Calu3 (cell line): ENCODE measurements at places on chromosomes 4 and X. TPM values are rescaled to one million over a fixed set of nuclear protein-coding genes. Genes with fewer than 3 reads are reported as not detected.

Gene P2RY8
- total RNA-seq = 0.07 TPM in 1 of 2 replicates, not detected in the other

Gene PCYT1B
- total RNA-seq = 0.07 and 0.09 TPM in 2 replicates

Gene ZNF674
- total RNA-seq = 7.0 and 7.1 TPM in 2 replicates

Gene GNRHR
- total RNA-seq = not detected in 2 replicates

DNA sequence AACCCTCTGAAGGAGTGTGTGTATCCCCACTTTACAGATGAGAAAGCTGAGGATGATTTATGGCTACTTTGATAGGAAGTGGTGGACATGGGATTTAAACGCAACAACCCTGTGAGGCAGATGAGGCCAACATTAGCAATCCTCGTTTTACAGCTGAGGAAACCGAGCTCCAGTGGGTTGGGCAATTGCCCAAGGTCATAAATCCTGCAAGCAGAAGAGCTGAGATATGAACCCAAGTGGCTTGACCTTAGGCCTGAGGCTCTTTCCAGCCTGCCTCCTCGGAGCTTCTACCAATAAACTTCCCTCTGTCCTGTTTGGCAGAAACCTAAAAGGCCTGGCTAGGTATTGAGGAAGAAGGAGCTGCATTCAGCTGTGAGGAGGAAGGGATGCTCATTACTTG lies 185.5 kb upstream of the RBPJ start:
- DNase-seq = no peak

- peak; percentile 19 for DNase-seq
Measured at GRCh38 chr4:17577665-17578481, 875 bp downstream of the LAP3 start.

DNA sequence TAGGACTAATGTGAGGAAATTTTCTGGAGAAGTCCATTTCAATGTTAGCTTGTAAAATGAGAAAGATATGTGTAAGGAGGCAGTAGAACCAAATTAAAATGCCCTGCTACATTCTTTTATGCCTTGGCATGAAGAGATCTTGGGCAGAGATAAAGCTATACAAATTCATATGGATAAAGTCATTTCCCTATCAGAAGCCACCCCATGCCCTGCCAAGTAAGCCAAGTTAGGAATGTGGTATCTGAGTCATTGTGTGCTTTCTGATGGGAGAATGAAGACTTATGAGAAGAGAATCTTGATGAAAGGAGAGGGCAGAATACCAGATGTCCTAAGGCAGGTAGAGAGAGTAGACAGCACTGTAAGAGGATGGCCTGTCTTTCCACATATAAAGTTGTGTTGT lies 83.7 kb downstream of the TEX13A start:
- DNase-seq = no peak

DNA sequence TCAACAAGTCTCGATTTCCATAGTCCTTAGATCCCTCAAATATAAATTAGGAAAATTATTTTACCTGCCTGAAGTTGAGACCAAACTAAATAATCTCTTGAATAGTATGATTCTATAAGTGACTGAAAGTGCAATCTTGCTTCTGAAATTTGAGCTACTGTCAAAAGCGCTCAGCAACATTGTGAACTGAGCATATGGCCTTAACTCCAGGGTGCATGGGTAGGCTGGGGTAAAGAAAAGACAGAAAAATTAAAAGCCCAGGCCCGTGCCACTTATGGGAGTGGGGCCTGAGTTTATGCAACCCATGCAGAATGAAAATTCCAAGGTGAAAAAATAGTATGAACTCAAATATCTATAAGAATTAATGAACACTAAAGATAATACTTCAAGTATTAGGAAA lies 9.8 kb downstream of the PGRMC2 start:
- no peak for DNase-seq

DNA sequence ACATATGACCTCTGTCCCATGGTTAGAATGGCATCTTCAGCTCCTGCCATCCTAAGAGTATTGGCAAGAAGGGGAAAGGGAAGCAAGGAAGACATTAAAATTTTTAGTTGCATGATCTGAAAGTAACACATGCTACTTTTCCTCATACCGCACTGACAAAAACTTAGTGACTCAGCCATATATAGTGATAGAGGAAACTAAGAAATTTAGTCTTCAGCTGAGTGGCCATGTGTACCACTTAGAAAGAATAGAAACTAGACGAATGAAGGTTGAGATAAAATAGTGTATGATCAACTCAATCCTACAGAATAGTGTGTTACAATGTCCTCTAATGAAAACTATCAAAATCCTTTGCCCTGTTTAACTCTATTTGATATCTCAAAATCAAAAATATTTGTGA lies 164.1 kb downstream of the PPP3CA start:
- DNase-seq = no peak

DNA sequence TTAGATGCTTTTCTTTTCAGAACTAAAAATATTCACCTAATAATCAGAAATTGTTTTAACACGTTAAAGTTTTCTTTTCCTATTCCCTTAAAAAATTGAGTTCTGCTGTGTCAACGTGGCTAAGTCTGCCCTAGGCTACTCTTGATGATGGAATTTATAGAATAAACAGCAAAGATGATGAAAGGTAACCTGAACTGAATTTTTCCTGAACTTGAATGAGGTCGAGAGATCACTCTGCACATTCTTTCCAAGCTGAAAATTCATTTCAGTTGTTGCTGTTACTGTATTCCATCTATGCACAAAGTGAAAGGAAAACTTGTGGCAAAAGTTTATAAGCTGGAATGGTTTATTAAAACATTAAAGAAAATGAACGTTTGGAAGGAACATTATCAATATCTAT lies 245.9 kb upstream of the GIMD1 start:
- DNase-seq = no peak

GRCh38 chr4:136829280-136829679 lies 703.0 kb downstream of the PCDH18 start:
- DNase-seq = no peak

- DNase-seq = no peak
Measured at GRCh38 chr4:5211282-5211839, 160.1 kb downstream of the STK32B start.

DNA sequence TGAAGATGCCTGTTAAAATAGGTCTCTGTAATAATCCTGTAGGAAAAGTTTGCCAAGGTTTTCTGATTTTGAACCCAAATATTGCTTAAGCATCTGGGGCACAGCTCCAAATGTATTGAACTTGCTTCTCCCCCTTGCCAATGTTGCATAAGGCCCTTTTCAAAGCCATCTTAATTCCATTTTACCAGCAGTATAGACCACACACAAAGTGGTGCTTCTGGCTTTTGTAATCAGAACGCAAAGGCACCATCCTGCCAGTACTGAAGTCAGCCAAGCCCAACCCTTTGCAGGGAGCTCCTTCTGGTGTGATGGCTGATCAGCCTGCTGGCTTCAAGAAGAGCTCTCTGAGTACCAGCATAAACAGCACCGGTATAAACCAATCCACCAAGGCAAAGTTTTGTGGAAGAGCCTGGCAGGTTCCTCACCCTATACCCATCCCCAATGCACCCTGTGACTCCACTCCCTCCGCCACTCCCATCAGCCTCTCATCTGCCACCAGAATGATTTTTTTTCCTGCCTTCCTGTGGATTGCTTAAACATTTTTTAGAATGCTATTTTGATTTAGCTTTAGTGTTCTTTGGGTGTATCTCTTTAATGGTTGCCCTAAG lies 39.2 kb upstream of the USP9X start:
- no peak for DNase-seq
